ENCODE measurements at places on chromosomes 3 and 15.

- no peak for DNase-seq
These were observed 107.9 kb downstream of the CNTN4 start for GRCh38 chr3:2206536-2206935.

DNA sequence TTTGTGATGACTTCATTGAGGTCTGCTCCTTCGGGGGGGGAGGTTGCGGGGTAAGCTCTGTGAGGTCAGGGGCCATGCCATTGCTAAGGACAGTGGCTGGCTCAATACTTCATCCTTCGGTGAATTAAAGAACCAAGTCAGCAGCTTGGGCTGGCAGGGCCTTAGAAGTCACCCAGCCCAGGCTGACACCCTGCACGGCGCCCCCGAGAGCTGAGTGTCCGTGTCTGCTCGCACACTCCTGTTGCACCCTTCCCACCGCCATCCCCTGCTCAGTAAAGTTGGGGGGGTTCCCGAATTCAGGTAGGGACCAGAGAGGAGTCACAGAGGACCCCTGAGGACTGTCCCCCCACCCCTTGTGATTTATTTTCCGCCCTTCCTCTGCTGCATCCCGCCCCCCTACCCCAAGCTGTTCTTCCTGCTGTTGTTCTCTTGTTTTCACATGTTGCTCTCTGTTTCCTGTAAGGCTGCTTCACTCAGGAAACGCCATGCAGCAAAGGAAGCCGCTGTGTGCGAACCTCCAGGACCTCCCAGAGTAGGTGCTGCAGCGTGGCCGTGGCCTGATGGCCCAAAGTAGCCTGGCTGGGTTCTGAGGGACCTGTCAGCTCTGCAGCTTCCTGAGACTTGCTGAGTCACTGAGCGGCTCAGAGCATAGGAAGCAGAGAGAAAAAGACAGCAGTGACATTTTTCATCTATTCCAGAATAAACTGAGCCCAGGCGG lies 14.4 kb downstream of the EFCC1 start:
- DNase-seq = no peak

GRCh38 chr3:175735866-175736265 lies 876.7 kb downstream of the NAALADL2 start:
- no peak for DNase-seq

DNA sequence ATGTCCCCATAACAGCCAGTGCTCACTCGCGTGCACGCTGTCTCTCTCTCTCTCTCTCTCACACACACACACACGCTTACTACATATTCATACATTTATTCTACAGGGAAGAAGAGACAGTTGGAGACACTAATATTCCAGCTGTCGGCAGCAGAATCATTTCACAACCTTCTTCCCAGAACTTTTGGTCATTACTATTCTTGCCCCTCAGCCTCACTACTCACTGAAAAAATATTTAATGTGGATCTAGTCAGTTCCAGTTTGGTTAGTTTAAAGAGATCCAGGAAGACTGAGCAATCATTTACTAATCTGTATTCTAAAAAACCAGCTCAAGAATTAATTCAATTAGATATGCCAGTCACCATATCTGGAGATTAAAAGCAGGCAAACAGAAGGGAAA lies 394.9 kb downstream of the PTPRG start:
- no peak for DNase-seq

DNA sequence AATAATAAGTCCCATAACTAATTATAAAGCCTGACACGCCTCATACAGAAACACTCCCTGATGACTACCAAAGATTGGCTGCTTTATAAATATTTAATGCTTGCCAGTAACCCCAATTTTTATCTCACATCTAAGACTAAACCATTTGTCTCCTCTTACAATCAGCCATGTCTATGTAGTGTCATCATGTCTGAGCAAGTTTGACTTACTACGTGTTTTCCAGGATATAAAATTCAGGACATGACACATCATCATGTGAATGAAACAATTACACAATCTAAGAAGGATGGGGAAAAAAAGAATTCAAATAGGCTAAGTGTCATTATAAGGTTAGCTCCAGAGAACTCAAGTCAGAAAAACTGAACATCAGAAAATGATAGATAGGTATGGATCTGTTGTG lies 208.7 kb downstream of the MECOM start:
- peak; percentile 84 for DNase-seq

GRCh38 chr3:81643721-81644120 lies 117.7 kb downstream of the GBE1 start:
- DNase-seq = no peak

DNA sequence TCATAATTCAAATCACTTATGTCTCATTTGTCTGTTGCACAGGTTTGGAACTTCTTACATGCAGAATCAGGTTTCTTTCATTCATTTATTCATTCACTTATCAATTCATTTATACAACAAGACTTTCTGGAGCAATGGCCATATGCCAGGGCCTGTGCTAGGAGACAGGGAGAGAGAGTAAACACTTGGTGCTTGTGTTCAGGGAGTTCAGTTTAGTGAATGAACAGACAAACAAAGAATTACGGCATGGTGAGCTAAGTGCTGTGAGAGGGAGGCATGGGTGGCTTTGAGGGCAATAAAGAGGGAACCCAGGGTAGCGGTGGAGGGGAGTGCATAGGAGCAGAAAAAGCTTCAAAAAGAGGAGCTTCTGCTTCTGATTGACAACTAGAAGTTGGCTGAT lies 8.5 kb upstream of the IREB2 start:
- DNase-seq = no peak

GRCh38 chr3:130963444-130963843 lies 63.2 kb downstream of the ASTE1 start:
- no peak for DNase-seq

- no peak for DNase-seq
These were observed 23.4 kb upstream of the PPP4R2 start for GRCh38 chr3:72973031-72973723.

- DNase-seq = no peak
These were observed 31.3 kb upstream of the LYSMD4 start for GRCh38 chr15:99764522-99764921.

DNA sequence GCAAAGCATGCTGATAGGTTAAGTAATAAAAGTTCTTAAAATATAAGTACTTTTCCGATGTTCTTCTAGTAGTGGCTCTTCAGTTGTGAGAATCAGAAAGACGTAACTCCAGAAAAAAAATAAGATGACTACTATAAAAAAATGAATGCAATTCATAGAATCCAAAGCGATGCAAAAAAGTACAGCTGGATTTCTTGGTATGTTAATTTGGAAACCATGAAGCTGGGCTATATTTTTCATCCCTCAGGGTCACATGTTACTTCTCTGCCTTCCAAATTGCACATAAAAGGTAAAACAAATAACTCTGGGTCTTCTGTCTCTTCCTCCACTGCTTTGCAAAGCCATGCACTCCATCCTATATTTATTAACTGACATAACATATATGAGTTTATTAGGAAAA lies 843.9 kb upstream of the DPPA4 start:
- no peak for DNase-seq

- peak; percentile 46 for DNase-seq
These were observed 12.6 kb upstream of the FRMD5 start for GRCh38 chr15:44207643-44208042.

- no peak for DNase-seq
These were observed 523.9 kb upstream of the AGTR1 start for GRCh38 chr3:148173851-148174250.

GRCh38 chr15:72491768-72492167 lies 17.6 kb downstream of the ARIH1 start:
- DNase-seq = no peak

GRCh38 chr3:127706785-127707351 lies 34.1 kb downstream of the ABTB1 start:
- no peak for DNase-seq

GRCh38 chr3:166917437-166917836 lies 462.7 kb downstream of the ZBBX start:
- no peak for DNase-seq

DNA sequence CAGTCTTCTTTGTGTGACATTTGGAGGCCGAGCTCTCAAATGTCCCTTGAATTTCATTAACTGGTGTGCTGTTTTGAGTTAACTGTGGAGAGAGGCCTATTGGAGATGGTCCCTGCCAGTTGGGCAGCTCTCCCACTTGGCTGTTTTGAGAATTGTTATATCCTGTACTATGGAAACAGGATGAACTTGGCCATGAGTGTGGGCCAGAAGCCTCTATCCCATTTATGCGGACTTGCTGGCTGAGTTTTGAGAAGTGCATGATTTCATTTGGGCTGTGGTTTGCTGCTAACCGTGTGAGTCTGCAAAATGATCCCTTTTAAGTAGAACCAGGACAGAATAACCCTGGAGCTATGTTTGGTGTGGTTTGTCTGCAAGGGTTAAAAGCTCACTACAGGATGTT lies 366.0 kb downstream of the PTPRG start:
- DNase-seq = no peak

GRCh38 chr3:37154668-37155314 lies 19.6 kb downstream of the LRRFIP2 start:
- no peak for DNase-seq

- no peak for DNase-seq
These were observed 347.2 kb upstream of the UMPS start for GRCh38 chr3:124383051-124383450.

GRCh38 chr3:33083958-33084357 lies 13.0 kb downstream of the GLB1 start:
- no peak for DNase-seq

- no peak for DNase-seq
These were observed 171.7 kb downstream of the RORA start for GRCh38 chr15:61057376-61057775.

GRCh38 chr3:194337965-194338753 lies 13.0 kb downstream of the CPN2 start:
- DNase-seq = no peak

- DNase-seq = no peak
These were observed 210.6 kb upstream of the CHRM5 start for GRCh38 chr15:33757516-33758232.

DNA sequence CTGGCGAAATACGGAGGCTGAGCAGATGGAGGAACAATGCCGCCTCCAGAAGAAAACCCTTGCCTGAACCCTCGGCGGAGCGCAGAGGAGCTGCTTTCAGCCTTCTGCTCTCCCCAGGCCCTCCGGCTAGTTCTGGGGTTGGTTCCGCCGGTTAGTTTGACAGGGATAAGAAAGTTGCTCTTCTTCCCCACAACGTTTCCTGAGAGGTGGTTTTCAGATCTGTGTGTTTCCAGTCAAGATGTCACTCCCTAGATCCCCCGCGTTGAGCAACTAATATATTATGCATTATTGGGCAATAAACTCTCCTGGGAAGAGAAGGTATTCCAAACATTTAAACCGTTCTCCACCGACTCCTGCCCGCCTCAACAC lies 551 bp downstream of the NLGN1 start:
- no peak for DNase-seq

GRCh38 chr3:131701153-131701770 lies 198.5 kb upstream of the MRPL3 start:
- DNase-seq = no peak

- no peak for DNase-seq
These were observed 210.6 kb downstream of the ARPP21 start for GRCh38 chr3:35849963-35850362.

DNA sequence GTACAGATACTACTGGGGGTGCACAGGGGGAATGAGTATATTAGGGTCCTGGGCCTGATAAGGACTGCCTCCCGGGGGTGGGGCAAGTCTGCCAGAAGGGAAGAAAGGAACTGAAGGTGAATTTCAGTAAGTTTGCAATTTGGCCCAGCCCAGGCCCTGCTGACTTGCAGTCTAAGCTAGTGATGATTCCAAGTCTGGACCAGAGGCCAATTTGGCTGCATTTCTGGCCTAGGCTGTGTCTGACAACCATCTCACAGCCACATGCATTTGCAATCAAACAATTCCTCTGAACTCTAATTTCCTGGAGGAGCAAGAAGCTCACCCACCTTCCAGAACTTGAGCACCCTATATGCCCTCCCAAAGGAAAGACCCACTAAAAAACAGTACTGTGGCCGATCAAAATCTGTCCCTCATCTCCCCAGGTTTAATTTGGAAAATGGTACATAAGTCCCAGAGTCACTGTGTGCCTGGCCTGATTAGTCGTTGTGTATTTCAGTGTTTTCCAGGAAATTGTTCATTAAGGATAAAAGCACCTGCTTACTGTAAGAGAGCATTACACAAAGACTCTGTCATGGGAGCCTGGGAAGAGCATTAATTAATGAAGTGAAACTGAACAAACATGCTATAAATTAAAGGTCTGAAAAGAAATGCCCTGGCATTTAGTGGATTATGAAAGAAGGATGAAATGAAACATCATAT lies 114.5 kb downstream of the MEGF11 start:
- no peak for DNase-seq

GRCh38 chr3:29540544-29540943 lies 259.7 kb downstream of the RBMS3 start:
- DNase-seq = no peak

- DNase-seq = no peak
These were observed 4.5 kb downstream of the B2M start for GRCh38 chr15:44715797-44716334.

GRCh38 chr15:31461911-31462480 lies 135.4 kb downstream of the KLF13 start:
- DNase-seq = no peak

- no peak for DNase-seq
These were observed 134.2 kb downstream of the OTOL1 start for GRCh38 chr3:161630794-161631193.

GRCh38 chr3:47042231-47042791 lies 62.8 kb downstream of the NBEAL2 start:
- DNase-seq = no peak

GRCh38 chr3:34216711-34217335 lies 418.4 kb downstream of the PDCD6IP start:
- no peak for DNase-seq

DNA sequence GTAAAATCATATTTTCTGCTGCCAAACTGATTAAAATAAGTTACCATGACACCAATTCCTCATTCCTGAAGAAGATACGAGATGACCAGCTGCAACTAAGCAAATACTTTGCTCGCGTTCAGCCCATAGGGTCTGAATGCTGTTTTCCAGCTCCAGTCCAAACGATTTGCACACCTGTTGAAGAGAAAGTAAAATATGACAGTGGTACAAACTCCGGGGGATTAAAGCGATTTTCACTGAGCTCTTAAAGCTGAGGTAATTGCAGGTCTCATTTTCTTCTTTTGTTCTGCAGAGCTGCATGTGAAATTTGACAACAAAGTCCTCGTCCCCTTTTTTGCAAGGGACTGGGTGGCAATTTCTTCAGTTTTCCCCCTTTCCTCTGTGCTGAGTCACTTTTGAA lies 118.4 kb downstream of the NR2F2 start:
- no peak for DNase-seq

- no peak for DNase-seq
These were observed 643 bp downstream of the CDAN1 start for GRCh38 chr15:42736178-42736792.

DNA sequence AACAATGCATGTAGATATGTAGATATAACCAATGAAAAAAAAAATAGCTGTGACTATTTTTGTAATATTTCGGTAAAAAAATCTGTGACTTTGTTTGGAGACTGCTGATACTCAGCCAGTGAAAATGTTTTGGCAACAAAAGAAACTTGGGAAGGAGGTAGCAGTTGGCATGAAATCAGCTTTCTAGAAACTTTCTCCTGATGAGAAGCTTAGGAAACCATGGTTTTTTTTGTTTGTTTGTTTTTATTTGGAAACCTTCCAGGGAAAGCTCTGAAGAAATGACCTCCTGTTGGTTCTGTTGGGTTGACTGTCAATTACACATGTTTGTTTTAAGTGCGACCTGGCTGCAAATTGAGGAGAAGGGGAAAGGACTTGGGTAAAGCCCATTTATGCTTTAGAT lies 445.9 kb downstream of the UNC13C start:
- no peak for DNase-seq

Data from keratinocyte (primary cell).